Activated CD4-positive, alpha-beta T cell treated with anti-CD3 and anti-CD28 coated beads, Interleukin-2, amount 10 ng/mL, durations not matched to agents 24 days and 14 days (primary cell): ENCODE measurements at places on chromosomes 5 and 9. TPM values are rescaled to one million over a fixed set of nuclear protein-coding genes. Genes with fewer than 3 reads are reported as not detected.

AJM1 gene
- 5.7 and 5.9 TPM in 2 replicates for total RNA-seq

TAS2R1 gene
- not detected in 2 replicates for total RNA-seq

C8G gene
- total RNA-seq, result 0.69 and 1.7 TPM in 2 replicates

OR1B1 gene
- total RNA-seq, result not detected in 2 replicates

FSD1L gene
- 4.4 and 4.8 TPM in 2 replicates for total RNA-seq

C5orf22 gene
- total RNA-seq, result 34.2 and 37.7 TPM in 2 replicates

DNA sequence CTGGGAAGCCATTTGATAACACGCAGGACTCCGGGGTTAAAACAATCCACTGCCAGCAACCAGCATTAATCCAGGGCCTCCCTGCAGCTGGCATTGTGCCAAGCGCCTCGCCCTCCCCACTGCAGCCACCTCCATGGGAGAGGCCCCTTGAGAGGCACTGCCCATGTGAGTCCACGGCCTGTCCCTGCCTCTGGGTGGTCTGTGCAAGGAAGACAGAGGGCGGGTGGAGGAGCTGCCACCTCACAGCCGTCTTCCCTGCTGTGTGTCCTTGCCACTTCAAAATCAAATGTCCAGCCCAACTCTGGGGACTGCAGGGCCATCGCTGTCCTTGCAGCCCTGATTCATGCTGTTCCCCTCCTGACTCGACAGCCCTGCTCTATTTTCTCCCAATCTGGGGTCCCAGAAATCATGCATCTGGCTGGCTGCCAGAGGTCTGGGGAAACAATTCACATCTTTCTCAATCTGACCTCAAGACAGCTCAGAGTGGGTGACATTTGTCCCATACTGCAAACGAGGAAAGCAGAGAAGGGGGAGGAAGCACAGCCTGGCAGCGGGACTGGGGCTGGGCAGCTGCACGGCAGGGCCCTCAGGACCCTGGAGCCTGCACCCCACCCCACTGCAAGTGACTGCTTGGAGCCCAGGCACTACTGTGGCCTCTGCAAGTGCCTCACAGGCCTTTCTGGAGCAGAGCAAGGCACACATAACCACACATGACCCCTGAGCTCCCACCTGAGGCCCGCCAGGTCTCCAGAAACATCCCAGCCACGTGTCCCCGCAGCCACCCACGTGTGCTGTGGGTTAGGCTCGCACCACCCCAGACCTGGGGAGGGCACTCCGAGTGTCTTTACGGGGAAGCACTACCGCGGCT is 15.7 kb downstream of the BRD3OS start:
- no peak for DNase-seq

DNA sequence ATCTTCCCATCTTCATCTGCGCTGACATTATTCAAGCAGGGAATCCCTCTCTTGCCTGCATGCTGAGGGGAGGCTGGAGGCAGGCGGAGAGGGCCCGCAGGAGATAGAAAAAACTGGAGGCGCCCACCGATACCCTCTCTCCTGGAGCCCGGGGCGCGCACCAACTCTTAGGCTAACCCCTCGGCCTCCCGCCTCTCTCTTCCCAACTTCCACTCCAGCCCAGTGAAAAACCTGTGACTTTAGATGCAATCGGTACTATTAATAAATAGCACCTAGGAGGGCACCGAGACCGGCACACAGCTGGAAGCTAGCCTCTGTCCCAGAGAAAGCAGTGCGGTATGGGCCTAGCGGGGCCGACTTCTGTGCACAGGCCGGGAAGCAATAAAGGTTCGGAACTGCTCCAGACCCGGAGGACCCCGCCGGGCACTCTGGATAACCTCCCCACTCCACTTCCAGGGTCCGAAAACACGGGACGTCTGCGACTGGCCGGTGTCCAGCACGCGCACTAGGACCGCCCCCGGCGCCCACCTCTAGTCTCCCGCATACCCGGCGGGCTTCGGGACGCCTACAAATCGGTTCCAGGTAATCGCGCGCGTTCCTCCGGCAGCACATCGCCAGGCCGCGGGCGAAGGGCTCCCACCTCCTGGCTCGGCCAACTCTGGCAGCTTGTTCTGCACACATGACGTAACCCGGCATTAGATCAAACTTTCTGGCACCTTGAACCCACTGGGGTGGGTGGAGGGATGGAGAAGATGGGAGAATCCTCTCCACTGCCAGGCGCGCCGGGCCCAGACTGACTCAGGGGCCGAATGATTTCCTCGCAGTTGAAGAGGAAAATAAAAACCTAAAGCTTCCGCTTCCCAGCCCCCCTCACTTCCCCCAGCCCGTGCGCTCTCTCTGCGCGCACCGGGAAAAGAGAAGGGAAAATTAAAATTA is 1.4 kb downstream of the EFNA5 start:
- peak; percentile 56 for DNase-seq

DNA sequence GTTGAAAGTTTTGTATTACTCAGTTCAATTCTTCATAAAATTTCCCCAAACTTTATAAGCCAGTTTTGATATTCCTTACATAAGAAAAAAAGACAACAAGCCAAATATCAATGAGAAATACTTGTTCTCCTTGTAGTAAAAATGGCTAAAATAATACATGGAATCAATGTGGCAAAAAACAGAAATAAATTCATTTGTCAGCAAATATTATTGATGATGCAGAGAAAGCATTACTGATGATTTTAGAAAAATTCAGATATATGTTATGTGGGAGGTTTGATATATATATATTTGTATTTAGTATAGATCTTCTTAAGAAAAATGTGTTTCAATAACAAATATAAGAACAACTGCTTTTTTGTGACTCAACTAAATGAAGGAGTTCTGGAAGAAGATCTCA is 127.0 kb upstream of the PUM3 start:
- DNase-seq, result no peak

- no peak for DNase-seq
These were observed 89.1 kb upstream of the PTPRD start for GRCh38 chr9:10701906-10702305.

DNA sequence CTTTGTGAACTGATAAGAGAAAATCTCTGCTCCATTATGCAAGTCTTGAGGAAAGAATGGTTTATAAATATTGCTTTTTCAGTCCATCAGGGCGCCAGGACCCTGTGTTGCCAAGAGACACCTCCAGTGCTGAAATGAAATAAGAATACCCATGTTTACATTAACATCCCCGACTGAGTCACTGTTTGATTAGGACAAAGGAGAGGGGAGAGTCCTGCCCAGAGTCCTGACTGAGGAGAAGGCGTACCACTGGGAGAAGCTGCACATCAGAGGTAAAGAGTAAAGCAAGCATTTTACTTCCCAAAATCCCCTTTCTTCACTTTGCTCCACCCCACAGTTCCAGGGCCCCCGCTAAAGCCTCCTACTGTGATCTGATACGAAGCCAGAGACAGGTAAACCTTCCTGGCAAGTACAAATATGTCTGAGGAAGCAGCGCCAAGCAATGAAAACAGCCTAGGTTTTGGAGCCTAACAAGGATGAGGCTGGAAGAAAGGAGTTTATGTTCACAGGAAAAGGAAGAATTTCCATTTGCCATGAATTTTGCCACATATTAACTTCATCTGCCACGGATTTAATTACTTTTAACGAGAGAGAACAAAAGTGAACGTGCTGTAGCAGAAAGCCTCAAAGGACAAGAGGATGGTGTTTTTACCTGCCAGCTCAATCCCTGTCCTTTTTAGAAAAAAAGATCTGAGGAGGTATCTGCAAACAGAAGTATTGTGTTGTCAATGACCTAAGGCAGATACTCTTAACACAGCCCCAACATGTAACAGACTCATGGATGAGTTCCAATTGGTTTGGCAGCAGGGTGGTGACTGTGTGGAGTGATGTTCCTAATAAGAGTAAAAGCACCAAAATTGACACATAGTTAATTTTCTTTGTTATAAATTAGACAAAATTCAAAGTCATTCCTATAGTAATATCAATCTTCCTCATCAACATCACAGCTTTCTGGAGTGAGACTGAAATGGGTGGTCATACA is 209.4 kb upstream of the TLE4 start:
- DNase-seq, result no peak

DNA sequence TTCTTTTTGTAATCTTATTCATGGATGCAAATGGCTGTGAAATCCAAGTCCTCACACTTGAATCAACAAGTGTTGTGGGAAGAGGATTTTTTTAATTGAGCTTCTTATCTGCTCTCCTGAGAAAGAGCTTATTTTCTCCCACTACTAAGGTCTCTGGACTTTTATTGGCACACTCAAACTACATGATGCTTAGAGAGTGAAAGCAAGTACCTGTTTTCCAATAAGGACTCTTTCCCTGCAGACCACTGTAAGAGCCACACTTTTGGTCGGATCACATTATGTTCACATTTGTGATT is 546.4 kb upstream of the ARRDC3 start:
- no peak for DNase-seq

DNA sequence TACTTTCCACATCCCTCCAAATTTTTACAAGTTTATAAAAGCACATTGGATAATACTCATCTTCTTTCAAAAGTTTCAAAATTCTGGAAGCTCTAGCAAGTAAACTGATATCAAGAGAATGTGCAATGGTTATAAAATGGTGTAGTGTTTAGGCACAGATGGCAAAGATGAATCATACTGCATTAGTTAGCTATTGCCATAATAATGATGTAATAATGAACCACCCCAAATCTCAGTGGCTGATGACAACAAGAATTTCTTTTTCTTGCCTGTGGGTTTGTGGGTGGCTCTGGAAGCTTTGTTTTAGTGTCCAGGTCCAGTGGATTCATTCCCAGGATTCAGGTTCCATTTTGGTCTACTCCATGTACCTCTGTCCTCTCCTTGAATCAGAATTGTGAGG is 319.0 kb downstream of the BRINP1 start:
- no peak for DNase-seq

- DNase-seq, result no peak
These were observed 8.9 kb downstream of the C5orf52 start for GRCh38 chr5:157680239-157680638.

GRCh38 chr9:130036099-130036498 is 6.9 kb downstream of the FNBP1 start:
- no peak for DNase-seq

GRCh38 chr5:120326651-120327050 is 137.4 kb upstream of the PRR16 start:
- no peak for DNase-seq

- no peak for DNase-seq
These were observed 82.4 kb downstream of the SH3RF2 start for GRCh38 chr5:146018514-146019375.

GRCh38 chr9:29044959-29045358 is 1471.7 kb upstream of the C9orf72 start:
- no peak for DNase-seq

DNA sequence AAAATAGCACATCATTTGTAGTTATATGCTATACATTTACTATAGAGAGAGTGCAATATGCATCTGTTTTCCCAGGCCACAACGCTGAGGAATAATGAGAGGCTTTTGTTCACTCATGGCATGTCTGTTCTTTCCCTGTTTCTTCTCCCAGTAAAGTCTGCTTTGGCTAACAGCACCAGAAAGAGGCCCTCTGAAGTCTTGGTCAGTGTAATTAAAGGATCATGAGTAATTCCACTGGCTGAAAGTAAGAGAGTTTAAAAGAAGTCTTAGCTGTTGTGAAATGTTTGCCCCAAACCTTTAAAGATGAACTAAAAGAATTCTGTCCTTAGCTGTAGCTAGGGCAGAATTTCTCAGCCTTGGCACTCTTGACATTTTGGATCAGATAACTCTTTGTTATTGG is 228.8 kb downstream of the TLE4 start:
- DNase-seq, result no peak

GRCh38 chr5:128636361-128636760 is 98.3 kb upstream of the FBN2 start:
- no peak for DNase-seq

DNA sequence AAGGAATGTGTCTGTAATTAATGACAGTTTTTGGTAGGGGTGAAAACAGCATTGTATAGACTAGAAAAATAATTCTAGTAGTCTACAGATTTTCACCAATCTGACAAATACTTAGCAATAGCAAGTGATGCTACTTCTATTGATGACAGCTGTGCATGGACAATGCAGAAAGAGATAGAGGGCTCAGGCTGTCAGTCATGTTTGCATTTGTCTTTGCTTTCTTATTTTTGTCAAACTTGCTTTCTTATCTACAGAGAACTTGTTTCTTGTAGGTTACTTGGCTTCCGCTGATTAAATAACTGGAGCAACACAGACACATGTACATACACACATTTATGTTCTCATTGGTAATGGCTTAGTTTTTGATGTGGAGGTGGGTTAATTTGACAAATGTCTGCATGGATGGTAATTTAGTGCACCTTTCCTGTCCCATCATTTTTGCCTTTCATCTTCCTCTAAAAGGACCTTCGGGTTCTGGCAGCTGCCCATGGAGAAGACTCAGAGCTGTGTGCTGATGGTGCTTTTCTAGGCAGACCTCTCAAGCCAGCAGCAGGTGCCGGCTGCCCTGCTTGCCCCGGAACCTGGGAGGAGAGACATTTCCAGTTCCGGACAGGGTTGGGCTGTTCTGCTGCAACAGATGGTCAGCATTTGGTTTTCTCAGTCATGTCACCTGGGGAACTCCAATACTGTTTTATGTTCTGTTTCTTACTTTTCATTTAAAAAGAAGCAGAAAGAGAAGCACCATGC is 28.8 kb downstream of the CAMK4 start:
- peak; percentile 65 for DNase-seq

- DNase-seq, result no peak
These were observed 72.4 kb downstream of the NUDT12 start for GRCh38 chr5:103490030-103490739.

GRCh38 chr9:127422787-127423186 is 1.4 kb upstream of the ZNF79 start:
- DNase-seq, result no peak

DNA sequence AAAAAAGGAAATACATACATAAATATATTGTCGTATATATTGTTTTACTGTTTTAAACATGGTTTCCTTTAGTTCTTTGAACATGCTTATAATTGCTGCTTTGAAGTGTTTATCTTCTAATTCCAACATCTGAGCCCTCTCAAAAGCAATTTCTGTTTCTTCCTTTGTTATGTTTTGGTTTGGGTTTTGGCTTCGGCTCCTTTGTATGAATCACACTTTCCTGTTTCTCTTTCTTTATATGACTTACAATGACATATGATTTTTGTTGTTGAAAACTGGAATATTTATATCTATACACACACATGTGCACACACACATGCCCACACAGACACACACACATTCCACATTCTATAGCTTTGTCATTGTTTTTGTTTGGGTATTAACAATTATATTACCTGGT is 1206.7 kb downstream of the CDH12 start:
- no peak for DNase-seq

DNA sequence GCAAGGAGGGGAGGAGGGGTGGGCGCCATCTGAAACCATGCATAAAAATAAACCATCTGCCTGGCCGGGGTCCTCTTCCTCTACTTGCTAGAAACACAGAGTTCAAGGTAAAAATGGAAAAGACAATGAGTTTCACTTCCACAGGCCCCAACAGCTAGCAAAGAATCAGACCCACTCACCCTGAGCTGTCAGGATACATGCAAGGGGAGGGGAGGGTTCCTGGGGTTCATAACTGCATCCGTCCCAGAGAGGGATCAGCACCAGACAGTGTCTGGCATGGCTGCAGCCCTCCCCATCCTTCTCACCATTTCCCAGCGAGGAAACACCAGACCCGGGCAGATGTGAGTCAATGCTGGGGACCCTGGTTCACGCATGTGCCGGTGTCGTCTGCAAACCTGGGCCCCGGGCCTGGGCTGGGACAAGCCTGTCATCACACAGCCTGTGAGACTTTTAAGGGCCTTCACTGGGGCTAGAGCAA is 55.4 kb downstream of the SEMA4D start:
- DNase-seq, result no peak
